ENCODE measurements at places on chromosomes 4 and X.
A peak's percentile ranks its signal among the peaks of the same experiment; 100 is the strongest.

- DNase-seq: peak; percentile 60
These were observed 581.4 kb upstream of the DIPK2B start for GRCh38 chrX:45781901-45782553.

- no peak for DNase-seq
These were observed 33.3 kb downstream of the PKD2 start for GRCh38 chr4:88040707-88041106.

DNA sequence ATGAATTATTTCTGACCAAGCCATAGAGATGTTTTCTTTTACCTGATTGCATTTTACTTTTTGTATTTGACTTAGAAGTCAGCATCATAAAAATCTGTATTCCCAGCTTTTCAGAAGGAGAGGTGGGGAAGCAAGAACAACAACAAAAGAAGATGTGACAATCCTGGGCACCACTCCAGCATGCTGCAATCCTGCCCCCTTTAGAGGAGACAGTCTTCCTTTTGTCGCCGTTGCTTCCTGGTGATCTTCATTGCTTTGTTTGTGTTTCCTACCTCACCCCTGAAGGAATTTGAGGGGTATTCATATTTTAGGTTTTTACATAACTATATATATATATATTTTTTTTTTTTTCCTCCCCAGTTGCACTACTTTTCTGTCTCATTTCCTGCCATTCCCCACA is 3.7 kb downstream of the QRFPR start:
- no peak for DNase-seq

GRCh38 chr4:172553216-172553615 is 615.4 kb upstream of the GALNT7 start:
- no peak for DNase-seq

- no peak for DNase-seq
These were observed 43.9 kb upstream of the RAP2C start for GRCh38 chrX:132263127-132263526.

DNA sequence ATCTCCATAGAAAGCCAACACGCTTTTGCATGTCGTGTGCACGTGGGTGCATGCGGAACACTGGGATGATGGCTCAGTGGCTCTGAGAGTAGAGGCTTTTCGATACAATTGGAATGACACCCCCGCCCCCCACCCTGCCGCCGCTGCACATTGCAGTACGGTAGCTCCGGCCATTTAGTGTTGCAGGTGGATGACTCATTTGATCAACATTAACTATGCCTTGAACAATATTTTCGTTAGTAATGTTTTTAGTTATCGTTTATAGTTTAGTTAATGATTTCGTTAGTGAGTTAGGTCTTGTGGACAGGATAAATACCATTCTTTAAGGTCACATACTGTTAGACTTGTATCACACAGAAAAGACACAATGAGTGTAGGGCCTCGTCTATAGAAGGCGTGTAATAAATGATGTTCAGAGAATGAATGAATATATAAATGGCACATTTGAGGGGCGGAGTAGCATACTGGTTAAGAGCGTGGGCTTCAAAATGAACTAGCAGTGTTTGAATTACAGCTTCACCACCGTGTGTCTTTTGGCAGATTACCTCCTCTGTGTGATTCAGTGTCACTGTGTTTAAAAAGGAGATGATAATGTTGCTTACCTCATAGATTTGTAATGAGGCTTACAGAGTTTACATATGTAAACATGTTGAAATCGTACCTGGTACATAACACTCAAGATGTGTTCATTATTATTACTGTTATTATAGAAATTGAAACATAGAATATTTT is 67.2 kb upstream of the TENM3 start:
- peak; percentile 1 for DNase-seq

- DNase-seq: no peak
These were observed 49.5 kb downstream of the COQ2 start for GRCh38 chr4:83234902-83235644.

GRCh38 chr4:152064282-152064681 is 303.5 kb upstream of the GATB start:
- DNase-seq: no peak

DNA sequence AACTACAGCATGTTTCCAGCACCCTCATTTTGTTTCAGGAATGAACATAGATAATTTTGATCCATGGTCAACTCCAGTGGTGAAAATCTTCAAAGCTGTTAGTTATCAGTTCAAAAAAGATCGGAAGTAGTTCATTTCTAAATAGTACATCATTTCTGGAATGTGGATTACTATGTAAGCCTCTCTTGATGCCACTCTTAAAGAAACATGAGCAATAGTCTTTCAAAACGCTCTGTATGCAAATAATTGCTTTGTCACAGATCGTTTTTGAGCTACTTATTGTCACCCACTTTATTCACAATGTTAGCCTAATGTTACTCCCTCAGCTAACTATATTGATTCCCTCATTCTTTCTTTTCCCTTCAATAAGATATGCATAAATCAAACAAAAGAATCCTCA is 65.7 kb downstream of the NEIL3 start:
- no peak for DNase-seq

- no peak for DNase-seq
These were observed 420.2 kb downstream of the BCOR start for GRCh38 chrX:39677585-39677977.

- DNase-seq: no peak
These were observed 336.2 kb downstream of the ZNF674 start for GRCh38 chrX:46209037-46209436.

DNA sequence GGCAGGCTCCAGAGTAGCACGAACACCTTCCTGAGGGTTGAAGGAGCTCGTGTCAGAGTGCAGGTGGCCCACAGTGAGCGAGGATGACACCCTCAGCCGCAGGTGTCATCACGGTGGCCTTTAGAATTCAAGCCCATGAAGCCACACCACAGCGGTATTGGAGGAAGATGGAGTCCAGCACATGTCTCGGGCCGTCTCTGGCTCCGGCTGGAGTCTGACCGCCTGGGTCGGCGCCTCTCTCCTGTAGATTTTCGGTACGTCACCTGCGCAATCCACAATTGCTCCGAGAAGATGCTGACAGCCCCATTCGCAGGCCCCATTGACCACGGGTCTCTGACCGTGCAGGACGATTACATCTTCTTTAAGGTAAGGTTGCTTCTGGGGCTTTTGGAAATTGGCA is 229.4 kb upstream of the PSAPL1 start:
- no peak for DNase-seq

GRCh38 chr4:147933316-147933715 is 201.4 kb downstream of the ARHGAP10 start:
- DNase-seq: peak; percentile 12

- DNase-seq: no peak
These were observed 158.8 kb downstream of the ATP10D start for GRCh38 chr4:47643845-47644244.

DNA sequence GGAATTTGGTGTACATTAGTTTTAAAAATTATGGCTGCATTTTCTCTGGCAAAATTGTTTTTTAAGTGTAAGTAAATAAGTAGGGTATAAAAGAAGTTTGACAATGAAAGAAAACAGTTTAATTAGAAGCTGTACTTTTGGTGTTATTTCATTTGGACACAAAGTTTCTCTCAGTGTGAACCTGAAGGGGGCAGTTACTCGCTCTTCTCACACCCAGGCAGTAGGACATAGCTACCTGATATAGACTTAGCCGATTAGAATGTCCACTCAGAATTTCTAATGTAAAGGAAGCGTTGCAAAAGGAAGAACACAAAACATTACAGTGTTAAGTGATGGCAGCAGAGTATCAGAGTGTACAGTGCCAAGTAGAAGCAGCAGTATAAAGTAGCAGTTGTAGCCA is 311.9 kb upstream of the TECRL start:
- no peak for DNase-seq

DNA sequence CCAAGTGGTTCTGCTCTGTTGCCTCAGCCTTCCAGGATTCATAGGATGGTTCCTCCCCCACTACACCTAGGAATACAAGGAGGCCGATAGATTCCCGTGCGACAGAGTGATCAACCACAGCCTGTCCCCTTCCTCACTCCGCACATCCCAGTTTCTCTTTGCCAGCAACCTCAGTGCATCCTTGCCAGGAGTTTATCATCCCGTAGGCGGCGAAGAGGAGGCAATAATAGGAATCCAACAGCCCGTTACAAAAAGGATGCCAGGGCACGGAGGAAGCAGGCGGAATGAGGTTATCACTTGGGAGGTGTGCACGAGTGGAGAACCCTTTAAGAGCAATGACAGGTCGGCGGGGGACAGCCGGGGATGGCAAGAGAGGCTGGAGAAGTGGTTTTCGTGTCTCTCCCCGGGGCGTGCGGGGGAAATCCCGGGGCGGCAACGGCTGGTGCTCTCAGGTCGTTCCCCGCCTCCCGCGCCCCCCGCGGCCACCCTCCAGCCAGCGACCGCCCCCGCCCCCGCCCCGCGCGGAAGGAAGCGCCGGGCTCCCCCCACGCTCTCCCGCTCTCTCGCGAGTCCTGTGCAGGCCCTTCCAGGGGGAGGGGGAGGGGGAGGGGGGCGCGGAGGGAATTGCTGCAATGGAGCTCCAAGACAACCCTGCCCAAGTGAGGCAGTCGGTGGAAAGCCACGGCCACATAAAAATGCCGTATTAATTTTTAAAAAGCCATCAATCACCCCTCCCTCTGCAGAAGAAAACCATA is 1.6 kb downstream of the PPP3CA start:
- peak; percentile 65 for DNase-seq

- DNase-seq: no peak
These were observed 1.4 kb downstream of the CLDN2 start for GRCh38 chrX:106921637-106922036.

GRCh38 chrX:143632625-143633410 is 3.1 kb downstream of the SLITRK4 start:
- DNase-seq: no peak

DNA sequence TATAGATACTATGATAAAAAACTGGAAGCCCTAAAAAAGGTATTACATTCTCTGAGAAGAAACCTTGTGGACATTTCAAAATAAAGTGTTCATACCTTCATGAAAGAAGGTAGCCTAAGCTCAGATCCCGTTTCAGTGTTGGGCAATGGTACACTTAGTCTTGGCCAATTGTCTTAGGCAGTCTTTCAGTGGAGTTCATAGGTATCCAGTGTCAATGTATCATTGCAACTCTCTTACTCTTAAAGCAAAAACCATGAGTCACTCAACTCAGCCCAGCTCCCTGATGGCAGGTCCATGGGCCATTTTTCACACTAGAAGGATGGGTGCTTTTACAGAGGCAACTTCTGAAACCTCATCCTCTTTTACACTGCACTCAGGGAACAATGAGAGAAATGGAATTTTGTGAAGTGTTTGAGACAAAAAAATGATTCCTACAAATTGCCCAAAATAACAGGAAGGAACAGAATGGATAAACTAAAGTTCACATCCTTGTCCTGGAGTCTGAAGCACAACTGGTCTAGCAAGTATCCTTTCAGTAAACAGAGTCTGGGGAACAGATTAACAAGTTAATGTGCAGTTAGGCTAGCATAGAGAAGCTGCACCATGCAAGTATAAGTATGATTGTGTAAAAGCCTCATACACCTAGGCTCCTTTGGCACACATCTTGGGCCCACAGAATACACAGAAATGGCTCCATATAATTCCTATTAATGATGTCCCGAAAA is 7.0 kb upstream of the ZNF827 start:
- DNase-seq: peak; percentile 21

GRCh38 chrX:154121207-154121606 is 22.8 kb upstream of the OPN1LW start:
- DNase-seq: no peak

- no peak for DNase-seq
These were observed 101.9 kb upstream of the BCOR start for GRCh38 chrX:40199704-40200103.

- DNase-seq: no peak
These were observed 156.6 kb upstream of the FTHL17 start for GRCh38 chrX:31228415-31228832.

DNA sequence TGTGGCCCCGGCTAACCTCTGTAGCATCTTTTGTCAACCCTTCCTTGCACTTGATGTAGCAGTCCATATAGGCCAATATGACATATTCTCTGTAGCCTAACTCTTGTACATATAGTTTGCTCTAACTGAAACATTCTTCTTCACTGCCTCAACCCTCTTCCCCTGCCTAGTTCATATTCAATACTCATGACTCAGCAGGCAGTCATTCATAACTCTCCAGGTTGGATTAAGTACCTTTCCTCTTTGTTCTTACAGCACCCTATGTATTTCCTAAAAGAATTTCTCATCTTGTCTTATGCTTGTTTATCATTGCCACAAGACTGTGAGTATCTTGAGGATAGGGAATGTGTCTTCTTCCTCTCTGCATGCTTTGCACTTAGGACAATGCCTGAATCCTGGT is 76.9 kb downstream of the TMLHE start:
- DNase-seq: no peak

- DNase-seq: no peak
These were observed 54.5 kb downstream of the ASB9 start for GRCh38 chrX:15215366-15215765.

DNA sequence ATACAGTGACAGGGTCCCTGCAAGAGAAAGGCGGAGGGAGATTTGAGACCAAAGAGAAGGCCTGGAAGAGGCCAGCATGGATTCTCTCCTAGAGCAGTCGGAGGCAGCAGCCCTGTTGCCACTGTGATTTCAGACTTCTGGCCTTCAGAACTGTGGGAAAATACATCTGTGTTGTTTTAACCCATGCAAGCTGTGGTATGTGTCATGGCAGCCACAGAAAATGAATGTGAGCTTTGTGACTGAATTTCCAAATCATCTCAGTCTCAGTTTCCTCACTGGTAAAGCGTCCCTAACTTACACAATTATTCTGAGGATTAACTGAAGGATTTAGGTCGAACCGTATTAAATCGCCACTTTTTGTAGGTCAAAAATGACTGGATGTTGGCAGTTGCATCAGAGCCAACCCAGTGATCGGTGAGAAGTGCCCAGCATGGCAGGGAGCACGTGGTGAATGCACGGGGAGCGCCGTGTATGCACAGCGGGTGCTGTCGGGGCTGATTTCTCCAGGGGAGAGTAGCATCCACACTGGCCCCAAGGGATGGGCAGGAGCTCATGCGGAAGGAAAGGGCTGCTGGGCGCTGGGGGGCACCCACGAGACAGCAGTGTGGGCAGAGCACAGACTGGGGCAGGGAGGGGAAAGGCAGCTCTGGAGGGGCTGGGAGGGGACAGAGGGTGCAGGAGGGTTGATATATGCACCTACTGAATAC is 23.8 kb upstream of the NSG1 start:
- no peak for DNase-seq

GRCh38 chrX:153746359-153746758 is 17.7 kb upstream of the PLXNB3 start:
- no peak for DNase-seq

DNA sequence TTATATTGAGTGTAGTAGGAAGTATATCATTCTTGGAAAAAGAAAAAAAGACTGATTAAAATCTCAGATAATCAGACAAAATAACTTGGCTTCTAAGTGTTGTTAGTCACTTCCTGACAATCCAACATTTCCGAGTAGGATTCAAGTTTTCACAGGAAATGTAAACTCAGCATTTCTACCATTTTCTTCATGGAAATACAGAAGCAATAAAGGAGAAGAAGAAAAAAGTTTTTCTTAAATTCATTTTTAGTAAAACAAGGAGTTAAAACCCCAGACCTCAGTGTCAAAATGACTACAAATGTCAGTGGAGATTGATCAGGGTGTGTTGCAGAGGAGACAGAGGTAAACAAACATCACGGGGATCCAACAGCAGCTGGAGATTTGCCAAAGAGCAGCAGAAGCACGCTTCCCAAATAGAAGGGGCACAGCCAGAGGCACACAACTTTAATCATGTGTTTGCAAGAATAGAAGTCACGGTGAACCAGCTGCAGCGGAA is 129.3 kb upstream of the FAM9B start:
- DNase-seq: peak; percentile 31

Measured in DMS53 (cell line).